Pulmonary artery endothelial cell (primary cell): ENCODE measurements at places on chromosomes 5 and 9. TPM values are rescaled to one million over a fixed set of nuclear protein-coding genes. Genes with fewer than 3 reads are reported as not detected.

DNA sequence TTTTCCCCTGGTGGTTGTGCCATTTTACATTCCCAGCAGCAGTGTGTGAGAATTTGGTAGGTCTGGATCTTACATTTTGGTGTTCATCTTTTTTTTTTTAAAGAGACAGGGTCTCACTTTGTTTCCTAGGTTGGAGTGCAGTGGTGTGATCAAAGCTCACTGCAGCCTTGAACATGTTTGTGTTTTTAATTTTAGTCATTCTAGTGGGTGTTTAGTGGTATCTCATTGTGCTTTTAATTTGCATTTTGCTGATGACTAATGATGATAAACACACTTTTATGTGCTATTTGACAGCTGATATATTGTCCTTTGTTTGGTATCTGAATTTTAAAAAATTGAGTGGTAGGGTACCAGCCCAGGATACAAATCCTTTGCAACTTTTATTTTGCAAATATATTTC, 53.4 kb upstream of the POMT1 start:
- no peak for DNase-seq

GRCh38 chr9:93697352-93698139, 121.2 kb downstream of the PHF2 start:
- no peak for DNase-seq

- no peak for DNase-seq
These were observed 4.0 kb downstream of the TENT4A start for GRCh38 chr5:6717247-6717646.

GRCh38 chr9:6942406-6942805, 184.6 kb downstream of the KDM4C start:
- no peak for DNase-seq

- DNase-seq: no peak
These were observed 187.4 kb downstream of the ARHGAP26 start for GRCh38 chr5:142957528-142957927.

DNA sequence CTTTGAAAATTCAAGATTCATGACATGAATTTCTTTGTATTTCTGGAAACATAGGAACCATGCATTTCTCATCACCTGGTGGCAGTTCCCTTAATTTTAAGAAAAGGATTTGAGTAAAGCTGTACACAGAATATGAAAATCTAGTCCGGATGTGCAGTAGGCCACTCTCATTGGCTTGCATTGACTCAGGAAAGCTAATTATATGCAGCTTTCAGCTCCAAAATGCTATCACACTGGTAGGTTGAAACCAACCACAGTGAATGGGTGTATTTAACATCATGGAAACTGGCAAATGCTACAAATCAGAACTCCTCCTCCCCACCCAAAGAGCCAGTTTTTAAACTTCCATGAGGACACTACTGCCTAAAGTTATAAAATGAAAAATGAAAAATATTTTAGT, 161.6 kb upstream of the FBXL17 start:
- no peak for DNase-seq

DNA sequence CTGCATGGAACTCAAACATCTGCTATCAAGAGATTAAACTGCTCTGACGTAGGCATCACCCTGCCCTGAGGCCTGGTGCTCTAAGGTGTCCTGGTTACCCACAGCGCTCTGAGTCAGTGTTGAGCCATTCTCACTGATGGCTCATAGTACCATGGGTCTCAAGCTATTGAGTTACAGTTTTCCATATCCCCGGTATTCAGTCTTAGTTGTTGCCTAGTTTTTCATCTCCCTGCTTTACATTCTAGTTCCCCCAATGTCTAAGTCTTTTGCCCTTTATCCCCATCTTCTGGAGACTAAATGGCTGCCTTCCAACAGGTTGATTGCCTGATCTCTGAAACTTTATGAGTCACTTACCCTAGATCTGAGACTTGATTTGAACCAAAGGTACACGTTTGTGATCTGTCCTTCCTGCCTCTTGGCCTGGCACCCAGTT, 161.2 kb upstream of the PTGER4 start:
- DNase-seq: no peak

DNA sequence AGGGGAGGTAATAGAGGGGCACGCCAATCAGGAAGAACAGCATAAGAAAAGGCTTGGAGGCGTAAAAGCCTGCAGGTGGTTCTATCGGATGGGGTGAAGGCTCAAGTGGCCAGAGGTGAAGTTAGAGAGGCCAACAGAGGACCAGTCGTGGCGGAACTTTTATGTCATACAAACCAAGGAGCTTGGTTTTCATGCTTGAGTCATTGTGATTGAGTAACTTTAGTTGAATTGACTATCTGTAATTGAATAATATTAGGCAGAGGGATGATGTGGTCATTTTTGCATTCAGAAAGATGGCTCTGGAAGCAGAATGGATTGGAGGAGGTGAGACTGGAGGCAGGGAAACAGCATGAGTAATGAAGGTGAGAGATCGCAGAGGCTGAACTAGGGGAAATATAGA, 7.2 kb upstream of the SPINK4 start:
- no peak for DNase-seq

- DNase-seq: no peak
These were observed 27.7 kb upstream of the F2R start for GRCh38 chr5:76688212-76688611.

- DNase-seq: no peak
These were observed 760.0 kb upstream of the RIOK2 start for GRCh38 chr5:97943036-97943435.

- DNase-seq: no peak
These were observed at the start of gene DND1 for GRCh38 chr5:140673187-140673976. Gene DND1 (minus strand): TSS chr5:140673576. CDS start chr5:140673542, 34 bp downstream.

The F2RL1 gene
- 36.5 and 53.5 TPM in 2 replicates for total RNA-seq

The TEX53 gene
- total RNA-seq: not detected in 2 replicates

The CNTFR gene
- total RNA-seq: not detected in 2 replicates

The HTR4 gene
- total RNA-seq: not detected in 2 replicates

The COL15A1 gene
- not detected in 2 replicates for total RNA-seq

The GARNL3 gene
- 3.1 and 4.4 TPM in 2 replicates for total RNA-seq
